ENCODE measurements at places on chromosomes 12 and 14.

- no peak for DNase-seq
These were observed 50.7 kb upstream of the ATF7IP start for GRCh38 chr12:14314801-14315200.

GRCh38 chr12:115060477-115061168 is 376.6 kb upstream of the TBX3 start:
- no peak for DNase-seq

GRCh38 chr12:48671231-48671856 is 10.7 kb downstream of the KANSL2 start:
- DNase-seq: no peak

DNA sequence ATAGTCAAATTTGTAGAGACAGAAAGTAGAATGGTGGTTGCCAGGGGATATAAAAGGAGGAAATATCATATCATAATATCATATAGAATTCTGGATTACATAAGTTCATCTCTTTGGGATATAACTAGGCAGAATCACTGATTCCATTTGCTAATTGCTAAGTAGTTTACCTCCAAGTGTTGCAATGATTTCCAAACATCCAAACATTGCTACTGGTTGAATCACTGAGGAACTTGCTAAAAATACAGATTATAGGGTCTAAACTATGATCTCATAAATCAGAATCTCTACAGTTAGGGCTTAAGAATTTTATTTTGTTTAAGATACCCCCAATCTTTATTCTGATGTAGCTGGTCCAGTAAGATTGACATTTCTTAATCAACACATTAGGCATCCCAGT is 16.1 kb upstream of the TAS2R42 start:
- DNase-seq: no peak

DNA sequence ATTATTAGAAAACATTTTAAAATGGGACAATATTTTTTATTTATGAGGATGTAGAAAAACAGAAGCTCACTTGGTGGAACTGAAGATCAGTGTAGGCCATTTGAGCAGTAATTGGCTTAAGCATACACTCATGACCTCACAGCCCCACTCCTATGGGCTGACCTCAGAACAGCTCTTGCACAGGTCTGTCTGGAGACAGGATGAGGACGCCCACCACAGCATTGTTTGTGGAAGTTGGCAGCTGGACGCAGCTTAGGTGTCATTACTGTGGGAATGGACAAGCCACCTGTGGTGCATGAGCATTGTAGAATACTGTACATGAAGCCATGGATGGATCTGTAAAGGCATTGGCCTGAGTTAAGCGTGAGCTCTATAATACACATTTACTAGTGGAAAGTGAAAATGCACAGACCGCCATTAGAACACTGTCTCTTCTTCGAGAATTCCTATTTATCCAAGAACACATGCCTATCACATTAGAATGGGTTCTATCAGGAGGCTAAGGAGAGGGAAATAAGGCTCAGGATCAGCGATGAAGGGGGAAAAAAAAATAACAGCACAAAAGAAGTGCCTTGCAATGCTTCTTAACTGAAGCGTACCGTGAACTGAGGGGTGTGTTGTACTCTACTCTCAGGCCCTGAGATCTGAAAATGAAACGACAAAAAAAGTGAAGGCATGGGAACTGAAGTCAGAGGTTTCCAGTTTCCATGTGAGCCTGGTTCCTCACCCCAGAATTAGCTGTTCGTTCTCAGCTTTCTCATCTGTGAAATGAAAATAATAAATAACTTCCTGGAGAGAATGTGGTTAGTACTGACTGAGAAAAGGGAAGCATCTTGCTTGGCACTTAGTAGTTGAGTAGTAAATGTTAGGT is 33.6 kb downstream of the KCNA1 start:
- DNase-seq: no peak

DNA sequence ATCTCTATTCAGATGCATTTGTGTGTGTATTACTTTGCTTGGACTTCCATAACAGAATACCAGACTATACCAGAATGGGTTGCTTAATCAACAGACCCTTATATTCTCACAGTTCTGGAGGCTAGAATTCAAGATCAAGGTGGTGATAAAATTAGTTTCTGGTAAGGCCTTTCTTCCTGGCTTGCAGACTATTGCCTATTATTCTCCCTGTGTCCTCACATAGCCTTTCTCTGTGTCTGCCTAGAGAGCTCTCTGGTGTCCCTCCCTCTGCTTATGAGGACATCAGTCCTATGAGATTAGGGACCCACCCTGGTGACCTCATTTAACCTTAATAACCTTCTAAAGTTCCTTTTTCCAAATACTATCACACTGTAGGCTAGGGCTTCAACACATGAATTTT is 106.0 kb downstream of the FAR2 start:
- no peak for DNase-seq

GRCh38 chr12:8603856-8604255 is 8.8 kb downstream of the AICDA start:
- DNase-seq: no peak

DNA sequence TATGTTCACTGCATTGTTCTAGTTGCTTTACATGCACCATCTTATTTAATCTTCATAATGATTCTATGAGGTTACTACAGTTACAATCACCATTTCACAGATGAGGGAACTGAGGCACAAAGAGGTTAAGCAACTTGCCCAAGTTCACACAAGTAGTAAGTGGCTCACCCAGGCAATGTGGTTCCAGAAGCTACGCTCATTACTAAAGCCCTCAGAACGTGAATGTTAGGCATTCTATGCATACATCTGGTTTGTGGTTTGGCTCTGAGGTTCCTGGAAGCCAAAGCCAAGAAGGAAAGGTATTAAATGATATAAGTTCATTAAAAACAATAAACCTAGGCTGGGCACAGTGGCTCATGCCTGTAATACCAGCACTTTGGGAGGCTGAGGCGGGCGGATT is 14.4 kb upstream of the VRTN start:
- no peak for DNase-seq

DNA sequence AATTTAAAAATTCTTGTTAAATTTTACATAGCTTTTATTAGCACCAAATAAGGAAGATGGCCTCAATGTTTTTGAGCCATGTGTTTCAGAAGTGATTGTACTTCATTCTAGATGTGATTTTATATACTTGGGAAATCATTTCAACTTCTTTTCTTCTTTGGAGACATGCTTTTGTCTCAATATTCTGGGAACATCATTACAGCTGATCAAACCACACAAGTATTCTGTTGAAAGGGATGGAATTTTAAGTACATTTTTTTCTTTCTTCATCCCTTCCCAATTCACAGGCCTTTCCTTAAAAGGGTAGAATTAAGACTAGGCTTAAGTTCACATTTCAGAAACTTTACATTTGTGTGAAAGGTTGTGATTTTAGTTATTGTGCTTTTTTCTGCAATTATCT is 66.4 kb downstream of the PAPOLA start:
- DNase-seq: no peak

DNA sequence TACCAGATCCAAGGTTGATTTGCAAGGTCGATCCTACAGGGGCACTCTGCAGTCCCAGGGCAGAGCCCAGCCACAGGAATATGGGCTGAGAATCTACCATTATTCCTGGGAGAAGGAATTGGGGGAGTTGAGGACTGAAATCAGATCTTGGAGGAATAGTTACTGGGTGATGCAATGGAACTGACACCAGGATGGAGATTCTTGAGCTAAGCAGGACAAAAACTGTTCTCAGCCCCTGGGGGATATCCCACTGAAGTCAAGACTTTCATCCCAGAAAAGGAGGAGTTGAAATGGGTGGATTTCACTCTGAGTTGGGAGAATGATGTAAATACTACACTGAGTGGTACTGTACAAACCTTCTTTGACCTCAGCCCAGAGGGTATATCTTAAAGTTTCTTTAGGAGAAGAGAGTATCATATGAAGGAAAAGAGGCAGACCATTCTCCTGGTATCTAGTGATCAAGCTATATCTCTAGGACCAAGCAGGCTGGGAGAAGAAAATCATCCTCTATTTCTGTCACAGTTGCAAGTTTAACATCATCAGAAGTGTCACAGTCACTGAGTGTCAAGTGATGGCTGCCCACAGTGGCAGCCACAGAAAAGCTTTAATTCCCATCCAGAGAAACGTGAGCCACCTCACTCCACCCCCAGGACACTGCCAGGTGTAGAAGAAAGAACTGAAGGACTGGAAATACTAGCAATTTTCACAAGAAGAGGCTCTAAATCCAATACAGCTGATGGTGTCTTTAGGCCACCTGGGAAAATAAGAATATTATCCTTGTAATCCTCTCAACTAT is 181.9 kb downstream of the NUAK1 start:
- DNase-seq: no peak

- no peak for DNase-seq
These were observed 449.3 kb downstream of the MED13L start for GRCh38 chr12:115828168-115828567.

DNA sequence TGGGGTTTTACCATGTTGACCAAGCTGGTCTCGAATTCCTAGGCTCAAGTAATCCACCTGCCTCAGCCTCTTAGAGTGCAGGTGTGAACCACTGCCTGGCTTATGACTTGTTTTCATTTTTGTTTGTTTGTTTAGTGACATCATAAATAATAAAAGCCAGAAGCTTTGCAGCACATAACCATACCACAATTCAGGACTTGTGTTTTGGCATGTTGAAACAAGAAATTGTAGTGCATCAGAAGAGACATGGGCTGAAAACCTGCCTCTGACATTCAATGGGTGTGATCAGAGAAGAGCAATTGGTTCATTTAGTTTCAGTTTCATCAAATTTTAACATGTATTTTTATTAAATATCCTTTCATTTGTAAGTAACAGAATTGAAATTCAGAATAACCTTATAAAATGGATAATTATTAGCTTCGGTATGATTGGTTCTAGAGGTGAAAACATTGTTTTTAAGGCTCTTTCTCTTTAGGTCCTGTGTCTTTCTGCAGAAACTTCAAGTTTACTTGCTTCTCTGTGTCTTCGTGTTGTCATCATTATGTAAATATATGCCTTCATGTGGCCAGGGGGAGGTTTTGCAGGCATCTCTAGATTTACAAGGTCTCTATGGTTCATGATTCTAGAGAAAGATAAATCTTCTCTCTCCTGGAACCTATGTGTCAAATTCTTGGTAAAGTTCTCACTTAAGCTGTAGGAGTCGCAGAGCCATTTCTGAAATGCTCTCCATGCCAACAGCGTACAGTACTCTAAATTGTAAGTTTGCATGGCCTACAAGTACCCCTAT is 312.0 kb downstream of the KCNC2 start:
- DNase-seq: no peak

DNA sequence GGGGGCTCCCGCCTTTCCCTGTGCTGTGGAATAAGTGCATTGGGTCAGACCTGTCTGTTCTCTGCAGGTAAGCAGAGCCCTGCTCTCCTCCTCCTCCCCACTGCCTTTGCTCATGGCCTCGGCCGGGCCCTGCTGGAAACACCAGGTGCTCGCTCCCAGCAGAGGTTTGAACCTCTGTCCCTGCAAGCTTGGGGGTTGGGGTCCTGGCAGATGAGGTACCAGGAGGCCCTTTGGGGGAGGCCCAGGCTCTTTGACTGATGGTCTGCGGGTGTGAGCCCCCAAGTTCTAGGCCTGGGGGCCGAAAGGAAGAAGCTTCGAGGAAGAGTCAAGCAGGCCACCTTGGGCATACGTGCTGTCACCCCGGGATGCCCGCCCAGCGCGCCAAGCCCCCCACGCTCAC is 22.1 kb upstream of the CEP170B start:
- DNase-seq: no peak

- no peak for DNase-seq
These were observed 2.5 kb downstream of the SMCO3 start for GRCh38 chr12:14811486-14811885.

GRCh38 chr12:13211191-13211858 is 14.8 kb downstream of the EMP1 start:
- no peak for DNase-seq

DNA sequence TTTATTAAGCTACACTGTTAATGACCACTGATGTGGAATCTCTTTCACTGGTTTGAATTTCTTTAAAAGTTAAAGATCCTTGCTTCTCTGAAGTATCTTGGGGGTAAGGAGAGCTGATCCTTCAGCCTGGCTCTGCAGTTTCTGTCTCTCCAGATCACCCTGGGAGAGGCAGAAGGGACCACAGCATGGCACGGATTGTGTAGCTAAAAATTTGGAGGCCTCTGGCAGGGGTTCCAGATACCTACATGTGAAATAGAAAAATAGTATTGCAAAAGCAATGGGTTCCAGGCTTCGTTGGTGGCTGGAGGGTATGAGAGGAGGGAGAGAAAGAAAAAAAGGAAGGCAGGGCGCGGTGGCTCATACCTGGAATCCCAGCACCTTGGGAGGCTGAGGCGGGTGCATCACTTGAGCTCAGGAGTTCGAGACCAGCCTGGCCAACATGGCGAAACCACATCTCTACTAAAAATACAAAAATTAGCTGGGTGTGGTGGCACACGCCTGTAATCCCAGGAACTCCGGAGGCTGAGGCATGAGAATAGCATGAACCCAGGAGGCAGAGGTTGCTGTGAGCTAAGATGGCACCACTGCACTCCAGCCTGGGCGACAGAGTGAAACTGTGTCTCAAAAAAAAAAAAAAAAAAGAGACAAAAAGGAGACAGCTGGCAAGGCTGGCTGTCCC is 3.4 kb downstream of the CHST11 start:
- DNase-seq: no peak

GRCh38 chr14:90274019-90274418 is 17.7 kb downstream of the PSMC1 start:
- DNase-seq: no peak

Data from NCI-H1436 (cell line).